Suppressor macrophage treated with lipopolysaccharide for 1 hour (primary cell): ENCODE measurements at places on chromosomes 13 and 19.
A peak's percentile ranks its signal among the peaks of the same experiment; 100 is the strongest.

- no peak for DNase-seq
These were observed 428.7 kb downstream of the NDFIP2 start for GRCh38 chr13:79909644-79910043.

DNA sequence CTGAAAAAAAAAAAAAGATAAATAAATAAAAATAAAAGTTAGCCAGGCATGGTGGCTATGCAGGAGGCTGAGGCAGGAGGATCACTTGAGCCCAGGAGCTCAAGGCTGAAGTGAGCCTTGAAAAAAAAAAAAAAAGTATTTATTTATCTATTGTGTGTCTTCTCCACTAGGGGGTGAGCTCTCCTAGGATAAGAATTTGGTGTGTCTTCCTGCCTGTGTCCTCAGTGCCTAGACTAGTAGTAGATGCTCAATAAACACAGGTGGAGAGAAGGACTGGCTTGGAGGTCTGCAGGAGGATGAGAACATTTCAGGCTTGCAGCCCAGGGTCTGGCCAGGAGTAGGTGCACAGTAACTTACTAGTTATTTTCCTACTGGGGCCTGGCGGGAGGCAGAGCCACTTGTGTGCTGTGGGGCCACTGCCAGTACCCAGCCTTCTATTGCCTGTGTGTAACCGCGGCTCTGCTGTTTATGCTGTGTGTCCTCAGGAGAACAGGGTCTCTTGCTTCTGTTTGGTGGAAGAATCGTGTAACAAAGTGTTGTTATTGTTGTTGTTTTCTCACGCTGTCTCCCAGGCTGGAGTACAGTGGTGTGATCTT is 5.4 kb downstream of the LMTK3 start:
- DNase-seq: peak; percentile 77

DNA sequence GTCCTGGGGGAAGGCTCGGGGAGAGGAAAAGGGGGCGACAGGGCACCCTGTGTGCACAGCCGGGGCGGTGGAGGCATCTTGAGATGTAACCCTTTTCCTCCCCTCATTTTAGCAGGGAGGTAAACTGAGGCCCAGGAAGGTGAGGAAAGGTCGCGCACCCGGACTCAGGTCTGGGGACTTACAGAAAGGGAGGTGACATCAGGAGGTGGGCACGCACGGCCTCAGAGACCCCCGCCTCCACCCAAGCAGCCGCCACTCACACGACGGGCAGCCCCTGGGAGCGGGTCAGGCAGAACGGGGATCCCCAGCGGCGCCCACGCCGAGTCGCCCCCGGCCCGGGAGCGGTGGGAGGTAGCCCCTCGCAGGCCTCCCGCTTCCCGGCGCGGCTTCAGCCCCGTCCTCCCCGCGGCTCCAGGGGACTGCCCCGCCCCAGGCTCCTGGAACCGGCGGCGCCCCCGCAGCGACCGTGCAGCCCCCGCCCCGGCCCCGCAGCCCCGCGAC is 477 bp downstream of the PIP5K1C start:
- no peak for DNase-seq

GRCh38 chr19:2201473-2202148 is 34.5 kb downstream of the PLEKHJ1 start:
- DNase-seq: no peak

- peak; percentile 68 for DNase-seq
These were observed 2.2 kb upstream of the COLGALT1 start for GRCh38 chr19:17553256-17553655.

DNA sequence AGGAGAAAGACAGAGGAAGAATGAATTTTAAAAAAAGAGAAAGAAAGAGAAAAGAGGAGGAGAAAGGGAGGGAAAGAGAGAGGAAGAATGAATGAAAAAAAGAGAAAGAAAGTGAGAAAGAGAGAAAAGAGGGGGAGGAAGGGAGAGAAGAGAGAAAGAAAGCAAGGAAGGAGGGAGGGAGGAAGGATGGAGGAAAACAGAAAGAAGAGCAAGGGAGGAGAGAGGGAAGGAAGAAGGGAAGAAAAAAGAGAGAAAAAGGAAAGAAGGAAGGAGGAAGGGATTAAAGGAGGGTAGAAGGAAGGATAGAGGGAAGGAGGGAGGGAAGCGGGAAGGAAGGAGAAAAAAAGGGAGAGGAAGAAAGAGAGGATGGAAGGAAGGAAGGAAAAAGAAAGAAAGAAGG is 122.3 kb upstream of the ZNF507 start:
- DNase-seq: no peak

- no peak for DNase-seq
These were observed 6.1 kb downstream of the ZIC5 start for GRCh38 chr13:99965329-99966000.

DNA sequence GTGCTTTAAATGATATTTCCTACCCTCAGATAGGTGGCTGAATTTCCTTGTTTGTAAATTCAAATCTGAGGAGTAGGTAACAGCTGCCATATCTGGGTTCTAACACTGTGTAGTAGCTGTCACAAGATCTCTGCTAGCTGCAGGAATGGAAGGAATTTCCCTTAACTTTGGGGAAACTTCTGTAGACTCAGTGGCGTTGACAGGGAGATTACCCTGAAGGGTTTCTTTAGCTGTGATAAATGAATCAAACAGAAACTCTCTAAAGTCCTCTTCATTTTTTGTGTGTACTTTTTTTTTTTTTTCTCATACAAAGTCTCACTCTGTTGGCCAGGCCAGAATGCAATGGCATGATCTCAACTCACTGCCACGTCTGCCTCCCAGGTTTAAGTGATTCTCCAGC is 5.3 kb upstream of the EPSTI1 start:
- peak; percentile 61 for DNase-seq

- no peak for DNase-seq
These were observed 1152.2 kb upstream of the SPRY2 start for GRCh38 chr13:81493144-81493543.

DNA sequence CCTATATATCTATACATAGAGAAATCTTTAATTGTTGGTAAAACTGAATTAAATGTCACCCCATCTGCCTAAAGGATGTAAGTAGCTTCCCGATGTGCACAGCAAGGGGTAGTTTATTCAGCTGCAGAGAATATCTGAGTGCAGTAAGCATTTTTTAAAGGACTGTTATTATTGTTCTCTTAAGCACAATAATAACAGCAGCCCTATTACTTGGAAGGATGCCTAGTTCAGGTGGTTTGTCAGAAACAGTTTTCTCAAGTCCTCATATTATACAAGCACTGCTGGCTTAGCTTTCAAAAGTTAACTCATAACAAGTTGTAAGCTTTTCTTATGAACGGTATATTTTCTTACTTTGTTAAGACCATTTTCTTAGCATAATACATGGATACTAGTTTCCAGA is 142.6 kb downstream of the CRYL1 start:
- DNase-seq: no peak

DNA sequence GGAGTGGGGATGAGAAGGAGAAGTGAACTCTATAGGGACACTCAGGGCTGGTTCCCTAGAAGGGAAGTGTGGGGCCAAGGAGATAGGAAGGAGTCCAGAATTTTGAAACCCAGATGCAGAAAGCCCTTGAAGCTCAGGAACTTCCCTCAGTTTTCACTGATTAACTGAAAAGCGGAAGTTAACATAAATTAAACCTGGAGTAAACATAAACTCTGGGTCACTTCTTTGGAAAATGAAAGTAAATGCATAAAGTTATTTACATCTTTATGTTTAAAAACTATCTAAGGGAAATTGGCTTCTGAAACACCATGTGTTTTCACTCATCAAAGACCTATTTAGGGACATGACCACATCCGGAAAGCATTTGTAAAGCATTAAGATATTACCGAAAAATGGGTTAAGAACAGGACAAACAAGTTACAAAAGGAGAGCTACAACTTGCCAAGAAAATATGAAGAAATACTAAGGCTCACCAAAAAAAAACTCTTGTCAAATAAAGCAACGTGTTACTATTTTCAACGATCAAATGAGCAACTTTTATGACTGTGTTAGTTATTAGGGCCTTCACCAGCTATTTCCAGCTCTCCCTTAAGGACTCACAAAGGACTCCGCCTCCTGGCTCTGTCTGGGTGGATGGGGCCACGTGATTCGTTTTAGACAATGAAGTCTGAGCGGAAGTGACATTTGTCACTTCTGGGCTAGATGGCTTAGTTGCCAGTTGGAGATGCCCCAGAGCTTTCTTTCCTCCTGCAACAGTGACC is 439.1 kb upstream of the ZNF507 start:
- peak; percentile 52 for DNase-seq

- DNase-seq: no peak
These were observed 195.8 kb upstream of the KLF12 start for GRCh38 chr13:74329962-74330361.

DNA sequence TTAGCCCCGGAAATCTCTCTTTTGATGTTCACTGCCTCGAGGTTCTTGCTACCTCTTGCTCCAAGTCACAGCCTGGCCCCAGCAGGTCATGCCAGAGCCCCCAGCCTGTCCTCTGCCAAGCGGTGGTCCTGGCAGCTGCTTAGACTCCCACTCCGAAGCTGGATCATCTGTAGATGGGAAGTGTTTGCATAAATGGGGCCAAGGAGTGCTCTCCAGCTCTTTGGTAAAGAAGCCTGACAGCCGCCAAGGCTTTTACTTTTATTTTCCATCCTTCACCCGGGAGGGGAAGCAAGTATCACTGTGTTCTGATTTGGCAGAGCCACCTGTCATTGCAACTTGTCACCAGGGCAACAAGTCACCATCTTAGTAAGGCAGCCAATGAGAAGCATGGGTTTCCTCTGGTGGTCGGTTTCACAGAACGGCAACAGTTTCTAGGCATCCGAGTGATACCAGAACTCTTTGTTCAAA is 10.6 kb upstream of the RETN start:
- DNase-seq: peak; percentile 36

DNA sequence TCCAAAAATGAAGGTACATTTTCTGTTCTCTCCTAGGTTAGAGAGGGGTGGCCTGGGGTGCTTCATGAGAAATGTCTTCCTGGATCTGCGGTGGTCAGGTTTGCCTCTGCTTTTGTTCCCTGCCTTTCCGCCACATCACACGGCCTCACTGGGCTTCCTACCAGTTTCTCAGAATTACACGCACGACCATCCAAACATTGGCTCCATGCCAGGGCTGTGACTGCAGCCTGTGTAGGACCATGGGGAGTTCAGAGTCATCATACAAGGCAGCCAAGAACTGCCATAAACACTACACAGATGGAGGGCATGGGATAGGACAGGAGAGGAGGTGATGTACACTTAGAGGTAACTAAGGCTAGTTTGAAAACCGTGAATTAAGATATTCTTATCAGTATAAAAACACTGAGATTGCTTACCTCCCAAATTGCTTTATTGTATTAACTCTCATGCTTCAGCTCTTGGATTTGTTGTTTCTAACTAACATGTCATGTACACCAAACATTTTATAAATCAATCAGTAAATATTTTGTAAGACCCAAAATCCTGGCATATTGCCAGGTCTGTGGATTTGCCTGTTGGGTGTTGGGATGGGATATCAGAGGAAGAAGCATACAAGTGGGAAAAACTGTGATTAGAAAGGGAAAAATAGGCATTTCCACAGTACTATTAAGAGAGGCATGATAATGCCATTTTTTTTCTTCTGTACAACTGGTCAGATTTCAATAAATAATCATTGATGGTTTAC is 45.2 kb downstream of the CDADC1 start:
- DNase-seq: no peak

GRCh38 chr19:33640773-33641172 is 19.0 kb downstream of the CHST8 start:
- DNase-seq: no peak

GRCh38 chr19:47280183-47280797 is 5.6 kb downstream of the INAFM1 start:
- DNase-seq: peak; percentile 61

- peak; percentile 90 for DNase-seq
These were observed 3.5 kb downstream of the TMEM150B start for GRCh38 chr19:55321466-55322137.

GRCh38 chr13:31452525-31452924 is 252.8 kb downstream of the B3GLCT start:
- no peak for DNase-seq

GRCh38 chr19:1363599-1363998 is 20.1 kb upstream of the NDUFS7 start:
- DNase-seq: peak; percentile 32

DNA sequence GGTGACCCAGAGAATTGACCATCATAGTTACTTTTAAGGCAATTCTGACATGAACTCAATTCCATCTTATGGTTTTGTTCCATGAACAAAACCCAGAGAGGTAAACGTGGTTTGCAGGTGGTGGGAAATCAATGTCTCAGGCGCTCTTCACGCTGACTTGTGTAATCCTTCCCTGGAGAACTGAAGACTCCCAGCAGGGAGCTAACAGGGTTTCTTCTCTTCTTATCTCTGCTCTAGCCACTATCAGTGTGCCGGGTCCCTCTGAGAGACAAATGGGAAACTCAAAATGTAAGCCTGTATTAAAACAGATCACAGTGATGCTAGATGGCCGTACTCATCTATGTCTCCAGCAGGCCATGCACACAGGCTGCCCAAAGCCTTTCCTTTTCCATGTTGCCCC is 57.6 kb upstream of the ARGLU1 start:
- no peak for DNase-seq

GRCh38 chr19:47573071-47574026 is at the start of gene ZNF541:
Gene ZNF541, minus strand, starts transcription at chr19:47573148. Its CDS starts 17,292 bp downstream, at chr19:47555856.
- DNase-seq: peak; percentile 78

GRCh38 chr19:50943074-50943828 is 9.6 kb downstream of the KLK5 start:
- no peak for DNase-seq

DNA sequence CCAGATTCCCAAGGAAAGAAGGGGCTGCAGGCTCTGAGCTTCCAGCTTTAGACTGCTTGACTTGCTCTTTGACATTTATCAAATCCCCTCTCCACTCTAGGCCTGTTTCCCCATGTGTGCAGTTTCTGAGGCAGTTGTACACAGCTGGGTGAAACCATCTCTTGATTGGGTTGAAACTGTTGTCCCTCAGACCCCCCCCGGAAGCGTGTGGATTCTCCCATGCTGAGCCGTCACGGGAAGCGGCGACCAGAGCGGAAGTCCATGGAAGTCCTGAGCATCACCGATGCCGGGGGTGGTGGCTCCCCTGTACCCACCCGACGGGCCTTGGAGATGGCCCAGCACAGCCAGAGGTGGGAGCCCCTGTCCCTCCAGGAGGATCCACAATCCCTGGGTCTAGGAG is 19.7 kb downstream of the BRSK1 start:
- DNase-seq: no peak

GRCh38 chr19:7869453-7869909 is 4.7 kb downstream of the PRR36 start:
- peak; percentile 72 for DNase-seq

- peak; percentile 50 for DNase-seq
These were observed 24.2 kb upstream of the C1QTNF9B start for GRCh38 chr13:23921451-23921888.

GRCh38 chr13:43401361-43401760 is 378.0 kb downstream of the DNAJC15 start:
- peak; percentile 60 for DNase-seq

GRCh38 chr13:38341149-38341692 is 8.4 kb upstream of the UFM1 start:
- no peak for DNase-seq

GRCh38 chr19:14375055-14375581 is 6.1 kb upstream of the ADGRE5 start:
- DNase-seq: peak; percentile 84
